ENCODE measurements at places on chromosomes 5 and 9.

GRCh38 chr5:176319827-176320554 is 41.6 kb downstream of the KIAA1191 start:
- no peak for DNase-seq

- DNase-seq = no peak
Observed at GRCh38 chr5:139855451-139855850, 59.8 kb downstream of the PSD2 start.

DNA sequence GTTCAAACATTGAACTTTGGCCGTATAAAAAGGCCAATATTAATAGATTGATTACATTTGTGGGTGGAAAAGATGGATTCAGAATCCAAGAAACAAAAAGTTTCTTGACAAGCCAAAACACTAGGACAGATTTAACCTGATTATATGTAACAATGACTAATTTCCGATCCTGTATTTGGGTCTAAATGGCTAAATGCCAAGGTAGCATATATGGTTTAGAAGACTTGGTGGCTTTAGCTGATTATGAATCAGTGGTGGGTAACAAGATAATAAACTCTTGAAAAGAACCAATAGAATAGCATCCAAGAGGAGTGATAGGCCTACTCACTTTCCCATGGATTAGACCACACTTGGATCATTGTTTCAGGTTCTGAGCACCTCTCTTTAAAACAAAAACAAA is 21.8 kb upstream of the ANP32B start:
- DNase-seq = no peak

- no peak for DNase-seq
Observed at GRCh38 chr9:37840560-37841194, 40.1 kb downstream of the DCAF10 start.

GRCh38 chr5:21419383-21419782 is 1431.4 kb upstream of the CDH18 start:
- DNase-seq = no peak

- no peak for DNase-seq
Observed at GRCh38 chr9:134283111-134283515, 43.1 kb upstream of the RXRA start.

GRCh38 chr5:132327252-132327955 is 33.2 kb downstream of the SLC22A4 start:
- DNase-seq = no peak

DNA sequence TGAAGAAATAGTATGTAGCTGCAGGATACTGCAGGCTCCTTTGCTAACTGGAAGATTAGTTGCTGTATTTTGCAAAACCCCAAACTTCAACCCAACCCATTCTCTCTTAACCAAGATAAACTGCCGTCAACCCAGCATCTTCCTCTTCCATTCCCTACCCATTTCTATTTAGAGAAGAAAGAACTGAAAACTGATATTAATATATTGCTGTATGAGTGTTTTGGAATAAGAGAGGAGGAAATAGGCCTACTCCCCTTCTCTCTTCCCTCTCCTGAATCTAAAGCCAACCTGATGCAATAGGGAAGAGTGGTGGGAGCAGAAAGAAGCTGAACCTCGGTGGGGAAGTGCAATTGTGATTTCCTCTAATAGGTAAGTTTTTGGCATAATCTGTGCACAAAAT is 83.7 kb downstream of the TMEM215 start:
- no peak for DNase-seq

DNA sequence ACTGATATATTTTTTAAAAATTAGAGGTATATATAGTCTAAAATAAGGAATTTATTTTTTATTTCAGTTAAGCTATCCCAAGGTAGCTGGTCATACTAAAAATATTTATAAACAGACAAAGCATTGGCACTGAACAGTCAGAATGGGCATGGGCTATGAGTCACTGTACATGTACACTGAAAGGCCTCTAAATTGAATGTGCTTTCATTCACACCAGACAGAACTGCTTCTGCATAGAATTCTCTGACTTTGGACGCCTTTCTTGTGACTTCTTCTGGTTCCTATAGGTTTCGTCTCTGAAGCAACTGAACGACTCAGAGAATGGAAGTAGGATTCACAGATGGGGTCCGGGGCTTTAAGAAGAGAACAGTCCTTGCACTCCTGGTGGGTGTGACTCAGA is 394.8 kb upstream of the MEF2C start:
- DNase-seq = no peak

- no peak for DNase-seq
Observed at GRCh38 chr5:43429016-43429415, 16.8 kb upstream of the CCL28 start.

DNA sequence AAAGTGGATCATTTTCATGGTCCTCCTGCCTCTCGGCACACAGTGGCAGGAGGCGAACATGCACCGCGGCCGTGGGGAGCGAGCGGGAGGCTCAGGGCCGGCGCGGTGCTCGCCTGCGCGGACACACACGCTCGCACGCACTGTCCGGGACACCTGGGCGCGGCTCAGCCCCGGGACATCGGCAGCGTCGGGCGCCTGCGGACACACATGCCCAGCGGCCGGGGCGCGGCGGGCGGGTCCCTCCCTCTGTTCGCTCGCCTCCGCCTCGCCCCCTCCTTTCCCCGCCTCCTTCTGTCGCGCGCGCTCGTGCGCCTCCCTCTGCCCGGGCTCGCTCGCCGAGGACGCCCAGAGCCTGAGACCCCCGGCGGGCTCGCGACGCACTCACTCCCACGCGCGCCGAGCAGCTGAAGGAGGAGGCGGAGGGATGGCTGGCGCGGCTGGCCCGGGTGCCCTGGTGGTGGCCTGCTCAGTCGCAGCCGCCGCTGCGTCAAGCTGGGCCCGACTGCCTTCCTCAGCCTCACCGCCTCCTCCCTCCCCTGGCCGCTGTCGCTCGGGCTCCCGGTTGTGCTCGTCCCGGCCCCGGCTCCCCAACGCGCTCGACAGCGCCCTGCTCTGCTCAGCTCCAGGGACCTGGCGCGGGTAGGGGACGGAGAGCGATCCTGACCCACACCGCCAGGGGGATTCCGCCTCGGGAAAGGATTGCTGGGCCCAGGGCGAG is at the start of gene FRMD3:
Gene FRMD3, minus strand, starts transcription at position 230 of the 718 bp plus-strand sequence. Its CDS starts 170 bp downstream, at position 60.
- peak; percentile 16 for DNase-seq

- DNase-seq = no peak
Observed at GRCh38 chr5:94544031-94544650, 74.3 kb downstream of the KIAA0825 start.

GRCh38 chr9:19783500-19783899 is 5.3 kb downstream of the SLC24A2 start:
- no peak for DNase-seq

GRCh38 chr9:137647096-137647714 is 28.4 kb downstream of the EHMT1 start:
- no peak for DNase-seq

GRCh38 chr5:142587354-142587965 is 98.4 kb downstream of the FGF1 start:
- peak; percentile 22 for DNase-seq

DNA sequence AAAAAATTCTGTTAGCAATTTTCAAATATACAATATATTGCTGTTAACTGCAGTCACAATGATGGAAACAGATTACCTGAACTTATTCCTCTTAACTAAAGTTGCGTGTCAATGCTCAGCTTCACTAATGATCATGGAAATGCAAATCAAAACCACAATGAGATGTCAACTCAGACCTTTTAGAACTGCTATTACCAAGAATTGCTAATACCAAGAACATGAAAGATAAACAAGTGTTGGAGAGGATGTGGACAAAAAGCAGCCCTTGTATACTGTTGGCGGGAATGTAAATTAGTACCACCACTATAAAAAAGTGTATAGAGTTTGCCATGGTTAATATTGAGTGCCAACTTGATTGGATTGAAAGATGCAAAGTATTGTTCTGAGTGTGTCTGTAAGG is 1409.7 kb upstream of the CDH18 start:
- no peak for DNase-seq

- DNase-seq = no peak
Observed at GRCh38 chr9:113993838-113994540, 84.1 kb downstream of the AMBP start.

- DNase-seq = no peak
Observed at GRCh38 chr9:78677326-78677725, 380.4 kb downstream of the PSAT1 start.

- DNase-seq = no peak
Observed at GRCh38 chr9:126125577-126125976, 201.1 kb upstream of the MVB12B start.

- DNase-seq = no peak
Observed at GRCh38 chr9:95870906-95871305, 4.6 kb upstream of the ERCC6L2 start.

DNA sequence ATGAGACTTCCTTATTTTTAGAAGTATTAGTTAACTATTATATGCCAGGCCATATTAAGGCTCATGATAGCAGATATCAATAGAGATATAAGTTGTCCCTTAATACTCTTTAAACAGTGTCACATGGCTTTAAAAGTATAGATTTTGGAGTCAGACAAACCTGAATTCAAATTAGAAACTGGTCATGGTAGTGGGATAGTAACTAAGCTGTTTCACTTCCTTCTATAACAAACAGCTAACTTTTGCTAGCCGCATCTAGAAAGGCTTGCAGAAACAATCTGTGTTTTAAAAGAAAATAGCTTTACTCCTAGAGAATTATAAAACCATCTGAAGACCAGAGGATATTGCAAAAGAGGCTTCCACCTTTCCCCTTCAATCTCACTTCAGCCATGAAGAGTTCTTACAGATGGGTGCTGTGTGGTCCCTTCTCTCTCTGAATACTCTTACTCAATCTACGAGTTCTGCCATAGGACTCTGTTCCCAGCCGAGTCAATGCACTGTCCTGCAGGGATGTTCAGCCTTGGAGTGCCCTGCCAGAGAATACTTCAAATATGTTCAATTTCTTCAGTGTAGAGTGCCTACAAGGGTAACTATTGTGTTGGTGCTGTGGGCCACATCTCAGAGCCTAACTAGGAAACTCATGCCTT is 810.2 kb downstream of the EFNA5 start:
- DNase-seq = no peak

- no peak for DNase-seq
Observed at GRCh38 chr5:99061711-99062110, 132.9 kb upstream of the CHD1 start.

GRCh38 chr9:99130069-99130468 is 25.2 kb downstream of the TGFBR1 start:
- DNase-seq = no peak
